ENCODE measurements at places on chromosomes 2 and 18.

DNA sequence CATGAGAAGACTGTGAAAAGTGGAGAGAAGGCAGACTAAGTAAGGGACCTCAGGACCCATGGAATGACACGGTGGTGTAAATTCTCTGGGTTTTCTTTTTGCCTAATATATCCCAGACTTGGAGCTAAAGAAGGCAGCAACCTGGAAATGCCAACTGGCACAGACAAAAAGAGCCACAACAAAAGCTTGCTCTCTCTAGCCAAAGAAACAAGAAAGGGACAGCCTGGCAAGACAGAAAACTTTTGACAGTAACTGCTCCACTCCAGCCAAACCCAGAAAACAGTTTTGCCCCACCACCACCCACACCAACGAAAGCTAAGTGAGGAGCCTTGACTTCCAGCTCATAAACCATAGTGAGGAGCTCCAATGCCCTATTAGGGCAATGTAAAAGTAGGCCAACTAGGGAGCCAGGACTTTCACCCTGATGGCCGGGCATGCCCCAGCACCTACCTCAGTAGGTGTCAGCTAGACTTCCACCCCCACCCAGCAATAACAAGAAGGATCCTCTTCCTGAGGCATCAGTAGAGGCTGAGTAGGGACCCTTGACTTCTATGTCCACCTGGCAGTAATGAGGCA is 35.5 kb downstream of the PELI1 start:
- no peak for DNase-seq

GRCh38 chr2:136118819-136119716 is 1.1 kb upstream of the CXCR4 start:
- no peak for DNase-seq

- DNase-seq, result no peak
Measured at GRCh38 chr2:43634604-43635306, 2.3 kb upstream of the PLEKHH2 start.

DNA sequence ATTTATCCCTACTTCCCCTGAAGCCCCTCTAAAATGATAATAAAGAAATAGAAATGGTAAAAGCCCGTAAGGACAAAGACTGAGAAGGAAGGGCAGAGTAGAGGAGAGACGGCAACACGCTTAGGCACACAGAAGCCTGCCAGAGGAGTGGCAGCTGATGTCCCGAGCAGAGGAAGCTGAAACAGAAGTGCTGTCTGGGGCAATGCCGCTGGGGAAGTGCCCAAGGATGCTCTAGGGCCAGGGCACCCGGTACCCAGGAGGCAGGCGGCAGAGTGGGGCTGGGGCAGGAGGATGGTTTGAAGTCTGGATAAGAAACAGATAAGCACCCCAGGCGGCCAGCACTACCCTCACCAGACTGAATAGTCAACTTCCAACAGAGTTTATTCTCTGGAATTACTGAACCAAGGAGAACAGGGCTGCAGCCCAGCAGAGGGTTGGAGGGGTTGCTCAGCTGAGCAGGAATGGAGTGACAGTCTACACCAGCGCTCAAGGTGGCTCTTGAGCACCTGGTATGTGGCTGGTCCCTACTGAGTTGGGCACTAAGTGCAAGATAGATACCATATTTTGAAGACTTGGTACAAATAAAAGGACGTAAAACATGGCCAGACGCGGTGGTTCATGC is 22.4 kb downstream of the TMEM37 start:
- DNase-seq, result no peak

All from cortex of kidney (tissue), 1 donor.